ENCODE measurements at places on chromosomes 12 and 14.
A peak's percentile ranks its signal among the peaks of the same experiment; 100 is the strongest.

DNA sequence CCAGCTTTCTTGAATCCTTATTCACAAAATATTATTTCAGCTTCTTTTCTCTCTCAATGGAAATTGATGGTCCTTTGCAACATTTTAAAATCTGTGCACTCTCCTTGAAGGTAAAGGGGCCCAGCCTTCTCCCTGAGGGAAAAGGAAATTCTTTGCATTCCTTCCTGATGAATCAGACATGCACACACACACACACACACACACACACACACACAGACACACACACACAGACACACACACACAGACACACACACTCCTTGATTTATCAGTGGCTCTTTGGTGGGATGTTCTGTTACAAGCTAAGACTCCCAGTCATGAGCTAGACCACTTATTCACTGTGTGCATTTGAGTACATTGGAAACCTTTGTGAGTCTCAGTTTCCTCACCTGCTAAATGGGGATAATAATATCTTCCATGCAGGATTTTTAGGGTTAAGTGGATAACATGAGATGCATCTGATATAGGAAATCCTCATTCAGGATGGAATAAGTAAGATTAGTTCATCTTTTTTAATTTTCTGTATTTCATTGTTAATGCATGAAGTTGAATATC, 45.1 kb upstream of the HMGA2 start:
- peak; percentile 30 for DNase-seq

GRCh38 chr12:67515679-67516340, 132.7 kb upstream of the DYRK2 start:
- DNase-seq, result no peak

DNA sequence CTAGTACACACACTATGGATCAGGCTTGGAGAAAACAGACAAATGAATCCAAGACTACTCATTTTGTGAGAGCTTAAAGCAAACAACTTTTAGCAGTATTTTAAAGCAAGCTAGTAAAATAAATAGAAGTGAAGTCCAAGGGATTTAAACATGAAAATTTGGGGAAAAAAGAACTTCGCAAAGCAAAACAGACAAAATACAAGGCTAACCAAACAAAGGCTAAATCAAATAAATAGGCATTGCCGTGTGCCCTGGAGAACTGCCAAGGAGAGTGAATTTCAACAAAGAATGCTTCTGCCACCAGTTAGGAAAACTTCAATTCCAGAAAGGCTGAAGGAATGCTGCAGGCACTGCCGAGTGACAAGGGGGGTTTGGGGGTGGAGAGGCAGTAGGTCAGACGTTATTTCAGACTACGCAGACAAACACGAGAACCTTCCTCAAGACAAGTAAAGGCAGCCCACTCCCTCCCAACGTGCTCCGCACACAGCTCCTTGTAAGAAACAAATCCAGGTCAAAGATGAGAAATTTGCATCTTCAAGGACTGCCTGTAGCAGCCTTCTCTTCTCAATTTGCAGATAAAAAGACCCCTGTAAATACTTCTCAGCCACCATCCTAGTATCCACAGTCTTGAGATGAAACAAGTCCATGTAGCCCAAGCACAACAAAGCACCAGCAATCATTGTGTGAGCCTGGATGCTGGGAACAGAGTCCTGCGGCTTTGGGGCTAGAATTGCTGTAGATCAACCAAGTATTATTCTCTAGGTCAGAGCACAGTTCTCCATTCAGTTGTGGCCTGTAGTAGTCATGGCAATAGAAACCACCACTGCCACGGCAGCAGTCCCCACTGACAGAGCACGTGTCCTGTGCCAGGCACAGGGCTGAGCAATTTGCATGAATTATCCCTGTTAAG, 43.3 kb downstream of the EFCAB11 start:
- no peak for DNase-seq

DNA sequence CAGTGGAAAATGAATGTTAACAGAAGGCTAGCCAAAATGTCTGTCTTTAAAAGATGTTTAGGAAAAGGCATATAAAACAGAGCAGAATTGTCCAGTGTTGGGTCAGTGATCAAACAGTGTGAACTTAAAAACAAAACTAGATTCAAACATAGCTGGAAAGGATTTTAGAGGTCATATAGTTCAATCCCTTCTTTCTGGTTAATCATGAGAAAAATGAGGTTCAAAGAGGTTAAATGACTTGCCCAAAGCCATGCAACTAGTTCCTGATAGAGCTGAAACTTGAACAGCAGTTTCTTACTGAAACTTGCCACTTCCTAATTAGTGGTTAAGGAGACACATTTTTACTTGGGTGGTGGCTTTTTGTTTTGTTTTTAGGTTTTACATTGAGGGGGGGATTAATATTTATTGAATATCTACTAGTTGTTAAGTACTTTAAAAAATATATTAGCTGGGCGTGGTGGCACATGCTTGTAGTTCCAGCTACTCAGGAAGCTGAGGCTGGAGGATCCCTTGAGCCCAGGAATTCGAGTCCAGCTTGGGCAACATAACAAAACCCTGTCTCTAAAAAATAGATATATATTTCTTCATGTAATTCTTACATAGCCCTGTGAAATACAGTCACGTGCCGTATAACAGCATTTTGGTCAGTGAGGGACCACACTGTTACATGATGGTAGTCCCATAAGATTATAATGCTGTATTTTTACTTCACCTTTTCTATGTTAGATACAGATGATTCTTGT, 20.4 kb downstream of the ACVR1B start:
- DNase-seq, result no peak

DNA sequence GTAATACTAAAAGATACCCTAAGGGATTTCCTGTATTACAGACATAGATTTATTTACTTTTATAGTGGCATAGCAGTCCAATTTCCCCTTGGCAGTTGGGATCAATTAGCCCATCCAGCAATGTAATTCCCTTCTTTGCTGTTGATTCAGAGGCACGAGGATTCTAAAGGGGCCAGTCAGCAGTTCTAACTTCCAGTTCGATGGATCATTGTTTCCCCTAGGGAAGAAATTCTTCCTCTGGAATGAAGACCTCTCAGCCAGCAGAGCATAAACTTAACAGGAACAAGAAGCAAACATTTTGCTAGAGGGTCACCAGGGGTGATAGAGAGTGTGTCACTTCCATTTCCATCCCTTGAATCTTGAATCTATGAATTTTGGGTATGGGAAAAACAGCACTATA, 395.7 kb upstream of the NOVA1 start:
- DNase-seq, result no peak

DNA sequence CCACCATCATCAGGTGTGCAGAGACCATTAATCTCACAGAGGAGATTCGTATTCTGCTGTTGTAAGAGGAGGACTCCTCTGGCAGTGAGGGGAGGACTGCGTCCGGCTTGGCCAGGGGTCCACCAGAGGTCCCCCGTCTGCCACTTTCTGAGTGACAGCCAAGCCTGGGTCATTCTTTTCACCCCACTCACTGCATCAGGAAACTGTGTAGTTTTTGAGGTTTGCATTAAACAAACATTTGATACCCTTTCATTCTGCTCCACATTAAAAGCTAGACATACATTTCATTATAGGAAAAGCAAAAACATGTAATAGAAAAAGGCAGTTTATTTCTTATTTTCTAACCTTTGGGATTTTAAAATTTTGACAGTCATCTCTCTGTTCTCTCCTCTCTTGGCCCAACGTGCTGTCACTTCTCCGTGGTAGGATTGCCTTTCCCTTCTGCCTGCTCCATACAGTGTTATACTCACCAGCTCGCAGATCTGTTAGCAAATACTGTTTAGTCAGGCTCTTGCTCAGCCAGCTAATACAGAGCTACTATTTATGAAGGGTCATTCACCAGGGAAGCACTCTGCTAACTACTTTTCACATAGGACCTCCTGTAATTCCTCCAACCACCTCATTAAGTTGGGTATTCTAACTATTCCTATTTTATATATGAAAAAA, 99.3 kb downstream of the PELI2 start:
- DNase-seq, result no peak

GRCh38 chr12:49643961-49644619, 20.7 kb downstream of the PRPF40B start:
- no peak for DNase-seq

- no peak for DNase-seq
Measured at GRCh38 chr12:49776413-49776812, 35.1 kb downstream of the TMBIM6 start.

- no peak for DNase-seq
Measured at GRCh38 chr12:106321139-106321850, 18.8 kb downstream of the TCP11L2 start.

DNA sequence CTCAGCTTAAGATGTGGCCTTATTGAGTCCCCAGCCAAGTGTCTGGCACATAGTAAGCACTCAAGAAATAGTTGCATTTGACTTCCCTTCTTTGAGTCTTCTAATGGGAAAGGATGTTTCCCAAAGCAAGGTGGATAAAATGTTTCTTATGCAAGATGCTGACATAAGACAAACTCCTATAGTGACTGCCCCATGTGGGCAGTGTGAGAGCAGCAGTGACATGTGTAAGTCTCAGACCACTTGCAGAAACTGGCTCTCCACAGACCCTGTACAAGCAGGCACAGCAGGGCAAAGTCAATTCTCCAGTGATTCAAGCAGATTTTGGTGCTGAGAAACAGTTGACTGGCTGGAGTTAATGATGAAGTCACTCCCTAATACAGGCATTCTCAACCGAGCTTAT, 255.3 kb downstream of the ANO2 start:
- DNase-seq, result no peak

- DNase-seq, result no peak
Measured at GRCh38 chr12:108119126-108119973, 9.7 kb upstream of the WSCD2 start.

Measured in non-pigmented ciliary epithelial cell (primary cell).